ENCODE measurements at places on chromosomes 3 and 15.

DNA sequence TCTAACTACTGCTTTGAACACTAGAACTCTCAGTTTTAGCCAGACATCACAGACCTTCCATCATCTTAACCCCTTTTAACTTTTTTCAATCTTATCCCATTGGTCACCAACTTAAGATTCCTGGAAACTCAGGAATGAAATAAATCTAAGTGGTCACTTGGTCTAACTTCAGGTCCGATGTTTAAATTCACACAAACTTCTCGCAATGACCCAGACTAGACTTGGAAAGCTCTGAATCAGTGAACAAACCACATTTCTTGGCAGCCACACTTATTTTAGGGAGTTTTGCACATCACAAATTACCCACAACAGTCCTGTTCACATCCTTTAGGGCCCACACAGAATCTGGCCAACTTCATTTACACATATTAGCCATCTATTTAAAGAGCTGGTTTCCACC, 118.9 kb downstream of the MAGI1 start:
- no peak for DNase-seq

DNA sequence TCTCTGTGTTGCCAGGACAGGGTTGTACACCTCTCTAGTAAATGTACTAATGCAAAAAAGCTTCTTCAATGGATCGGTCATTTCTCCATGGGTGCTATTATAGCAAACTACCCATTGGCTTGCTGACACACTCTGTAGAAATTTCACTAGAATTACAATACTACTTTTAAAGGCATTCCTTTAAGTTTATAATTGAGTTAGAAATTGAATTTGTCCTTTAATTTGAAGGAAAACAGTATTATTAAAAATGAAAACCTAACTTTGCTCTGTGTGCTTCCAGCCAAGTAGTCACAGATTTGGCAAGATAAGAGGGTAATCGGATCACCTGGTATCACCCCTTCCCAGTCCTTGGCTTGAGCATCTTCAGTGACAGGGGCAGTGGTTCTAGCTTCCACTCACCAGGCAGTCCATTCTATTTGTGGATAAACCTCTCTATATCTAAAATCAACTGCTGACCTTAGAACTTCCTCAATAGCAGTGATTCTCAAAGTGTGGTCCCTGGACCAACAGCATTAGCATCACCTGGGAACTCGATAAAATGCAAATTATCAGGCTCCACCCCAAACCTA, 93.2 kb downstream of the GHSR start:
- no peak for DNase-seq

GRCh38 chr3:31412832-31413231, 119.9 kb upstream of the STT3B start:
- no peak for DNase-seq

DNA sequence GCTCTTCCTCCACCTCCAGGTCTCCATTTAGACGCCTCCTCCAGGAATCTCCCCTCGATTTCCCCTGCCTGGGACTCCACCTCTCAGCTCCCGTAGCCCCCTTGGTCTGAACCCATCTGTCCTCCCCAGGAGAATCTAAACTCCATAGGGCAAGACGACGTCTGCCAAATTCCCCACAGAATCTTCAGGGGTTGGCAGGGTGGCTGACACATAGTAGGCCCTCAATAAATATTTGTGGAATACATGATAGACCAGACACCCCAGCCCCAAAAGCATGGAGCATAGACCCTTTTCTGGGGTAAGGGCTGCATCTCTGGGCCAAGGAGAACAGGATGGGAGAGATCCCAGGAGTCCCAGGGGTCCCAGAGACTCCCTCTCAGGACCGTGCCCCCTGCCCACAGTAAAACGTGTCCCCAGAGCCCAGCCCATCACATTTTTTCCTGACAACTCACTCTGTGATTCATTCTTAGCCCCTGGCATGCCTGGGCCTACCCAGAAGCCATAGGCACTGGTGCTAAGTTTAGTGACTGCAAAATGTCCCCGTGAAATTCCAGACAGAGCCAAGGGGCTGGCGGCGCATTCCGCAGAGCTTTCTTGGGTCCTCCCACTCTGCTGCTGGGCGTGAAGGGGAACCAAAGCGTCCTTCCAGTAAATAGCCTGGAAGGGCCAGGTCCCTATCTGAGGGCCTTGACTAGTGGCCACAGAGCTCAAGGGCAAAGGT, 78.0 kb upstream of the SLC6A6 start:
- DNase-seq, result no peak

DNA sequence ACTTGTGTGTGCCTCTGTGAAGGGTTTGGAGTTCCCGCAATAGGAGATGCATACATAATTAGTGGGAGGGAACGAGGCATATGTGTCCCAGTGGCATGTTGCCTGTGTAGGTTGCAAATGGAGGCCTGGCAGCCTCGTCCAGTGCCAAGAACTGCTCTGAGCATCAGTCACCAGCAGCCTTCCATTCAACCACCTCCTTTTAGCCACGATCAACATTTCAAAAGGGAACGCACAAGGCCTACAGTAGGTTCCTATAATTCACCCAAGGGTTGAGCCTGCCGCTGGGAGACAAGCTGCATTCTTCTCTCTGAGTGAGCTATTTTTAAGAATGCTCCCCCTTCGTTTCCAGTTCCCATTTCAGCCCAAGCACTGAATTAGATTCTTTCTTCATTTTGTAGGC, 78.8 kb upstream of the CTNNB1 start:
- DNase-seq, result no peak

- no peak for DNase-seq
These were observed 78.0 kb downstream of the CPN2 start for GRCh38 chr3:194272861-194273742.

DNA sequence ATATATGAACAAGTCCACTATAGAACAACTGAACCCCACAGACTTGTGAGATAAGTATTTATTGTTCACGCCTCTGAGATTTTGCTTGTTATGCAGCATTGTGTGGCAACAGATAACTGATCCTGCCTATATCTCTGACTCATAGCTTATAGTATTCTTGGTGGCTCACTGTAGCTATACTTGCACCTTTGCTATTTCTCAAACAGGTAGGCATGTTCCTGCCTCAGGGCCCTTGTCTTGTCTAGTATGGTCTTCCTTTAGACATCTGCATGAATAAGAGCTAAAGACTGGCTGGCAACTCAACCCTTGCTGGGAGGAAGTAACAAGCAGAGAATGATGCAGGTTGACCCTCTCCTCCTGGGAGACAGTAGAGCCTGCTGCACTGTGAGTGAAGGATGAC, 256.1 kb downstream of the CHST2 start:
- DNase-seq, result no peak

DNA sequence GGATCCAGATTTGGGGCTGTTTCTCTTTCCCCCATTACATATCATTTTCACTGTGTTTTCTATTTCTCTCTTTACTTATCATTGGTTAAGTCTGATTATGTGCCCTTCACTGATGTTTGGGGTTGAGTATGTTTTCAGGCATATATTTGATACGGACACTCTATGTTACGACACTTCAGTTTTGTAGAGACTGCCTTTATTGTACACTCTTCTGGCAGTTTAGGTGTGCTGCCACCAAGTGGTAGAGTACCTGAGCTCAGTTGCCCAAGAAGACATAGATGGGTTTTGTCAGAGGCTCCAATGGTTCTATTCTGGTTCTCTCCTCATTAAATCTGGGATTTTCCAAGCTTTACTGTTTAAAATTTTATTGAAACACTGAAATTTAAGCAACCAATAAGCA, 255.0 kb upstream of the ROPN1 start:
- DNase-seq, result no peak

GRCh38 chr15:81314378-81314777, 9.6 kb downstream of the STARD5 start:
- no peak for DNase-seq

- no peak for DNase-seq
These were observed 55.8 kb upstream of the DGKG start for GRCh38 chr3:186417791-186418190.

GRCh38 chr3:49351521-49352011, 6.6 kb downstream of the GPX1 start:
- peak; percentile 3 for DNase-seq

- DNase-seq, result no peak
These were observed 36.7 kb upstream of the SLC6A1 start for GRCh38 chr3:10955711-10956453.

- DNase-seq, result no peak
These were observed 135.6 kb upstream of the STAC start for GRCh38 chr3:36244728-36245127.
